ENCODE measurements at places on chromosomes 2 and 18.

GRCh38 chr2:119387381-119388129, 20.8 kb downstream of the DBI start:
- peak; percentile 81 for DNase-seq

- no peak for DNase-seq
These were observed 42.9 kb upstream of the SNED1 start for GRCh38 chr2:240955306-240956170.

GRCh38 chr2:121596221-121597080, 52.8 kb downstream of the CLASP1 start:
- DNase-seq, result no peak

DNA sequence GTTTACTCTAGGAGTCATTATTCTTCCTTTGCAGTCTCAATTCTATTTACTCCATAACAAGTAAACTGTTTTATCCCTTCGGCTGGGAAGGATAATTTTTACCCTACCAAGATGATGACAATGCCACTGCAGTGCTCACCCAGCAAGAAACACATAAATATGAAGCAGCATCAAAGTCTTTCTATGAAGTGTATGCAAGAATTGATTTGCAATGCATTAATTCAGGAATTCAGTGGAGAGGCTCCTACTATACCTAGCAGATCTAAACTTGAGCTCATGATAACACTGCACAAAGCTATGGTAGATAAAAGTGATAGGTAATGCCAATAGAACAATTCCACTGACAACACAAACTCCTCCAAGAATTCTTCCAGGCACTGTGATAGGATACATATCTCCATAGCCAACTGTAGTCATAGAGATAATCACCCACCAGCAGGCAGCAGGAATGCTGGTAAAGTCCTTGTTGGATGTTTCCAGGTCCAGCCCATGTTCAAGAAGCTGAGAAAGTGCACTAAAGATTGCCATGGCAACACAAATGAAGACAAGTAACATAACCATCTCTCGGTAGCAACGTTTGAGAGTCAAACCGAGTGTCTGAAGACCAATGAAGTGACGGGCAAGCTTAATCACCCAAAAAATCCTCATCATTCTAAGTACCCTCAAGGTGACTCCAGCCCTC, 49.9 kb downstream of the KCNG3 start:
- no peak for DNase-seq

GRCh38 chr2:24435391-24436316, 55.4 kb upstream of the NCOA1 start:
- DNase-seq, result peak; percentile 54

DNA sequence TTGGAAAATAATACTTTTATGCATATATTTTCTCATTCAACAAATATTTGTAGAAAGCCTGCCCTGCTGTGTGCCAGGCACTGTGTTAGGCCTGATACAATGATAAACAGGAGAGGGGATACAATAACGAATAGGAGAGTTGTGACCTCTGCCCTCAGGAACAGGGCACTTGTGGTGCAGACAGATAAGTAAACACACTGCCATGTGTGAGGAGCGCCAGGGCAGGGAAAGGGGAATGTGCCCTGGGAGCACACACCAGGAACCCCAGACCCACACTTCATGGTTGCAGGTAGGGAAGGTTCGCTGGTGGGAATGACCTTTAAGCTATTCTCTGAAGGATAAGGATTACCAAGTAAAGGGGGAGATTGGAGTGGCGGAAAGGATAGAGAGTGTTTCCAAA, 42.2 kb upstream of the DSC1 start:
- DNase-seq, result no peak

DNA sequence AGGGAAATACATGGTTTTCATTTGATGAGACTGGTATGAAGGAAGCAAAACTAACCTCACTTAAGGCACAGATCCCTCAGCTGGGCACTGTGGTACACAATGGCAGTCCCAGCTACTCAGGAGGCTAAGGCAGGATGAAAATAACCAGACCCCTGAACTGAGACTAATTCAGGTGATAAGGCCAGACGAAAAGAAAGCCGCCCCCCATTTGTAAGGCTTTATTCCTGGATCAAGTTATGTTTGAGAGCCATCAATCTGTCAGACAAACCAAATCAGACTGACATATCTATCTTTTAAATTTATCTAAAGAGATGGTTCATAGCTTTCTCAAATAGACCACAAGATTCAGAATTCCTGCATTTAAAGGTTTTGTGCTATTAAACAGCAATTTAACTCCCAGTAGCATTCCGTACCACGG, 4.1 kb downstream of the SRSF7 start:
- DNase-seq, result no peak

GRCh38 chr2:74700643-74701372, 46.8 kb downstream of the SEMA4F start:
- no peak for DNase-seq

DNA sequence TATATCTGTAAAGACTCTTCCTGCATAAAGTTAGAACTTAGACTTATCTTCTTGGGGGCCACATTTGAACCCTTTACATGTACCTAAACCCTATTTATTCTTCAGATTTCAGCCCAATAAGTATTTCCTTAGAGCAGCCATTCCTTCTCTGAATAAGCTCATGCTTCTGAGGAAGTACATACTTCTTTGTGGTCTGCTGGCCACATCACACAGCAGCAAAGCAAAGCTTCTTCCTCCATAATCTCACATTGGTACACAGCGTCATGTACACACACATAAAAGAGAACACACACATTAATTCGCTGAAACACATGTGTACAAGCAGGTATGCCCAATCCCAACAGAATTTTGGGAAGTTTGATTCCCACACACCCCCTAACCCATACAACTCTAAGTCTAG, 331.0 kb downstream of the CDH2 start:
- no peak for DNase-seq

DNA sequence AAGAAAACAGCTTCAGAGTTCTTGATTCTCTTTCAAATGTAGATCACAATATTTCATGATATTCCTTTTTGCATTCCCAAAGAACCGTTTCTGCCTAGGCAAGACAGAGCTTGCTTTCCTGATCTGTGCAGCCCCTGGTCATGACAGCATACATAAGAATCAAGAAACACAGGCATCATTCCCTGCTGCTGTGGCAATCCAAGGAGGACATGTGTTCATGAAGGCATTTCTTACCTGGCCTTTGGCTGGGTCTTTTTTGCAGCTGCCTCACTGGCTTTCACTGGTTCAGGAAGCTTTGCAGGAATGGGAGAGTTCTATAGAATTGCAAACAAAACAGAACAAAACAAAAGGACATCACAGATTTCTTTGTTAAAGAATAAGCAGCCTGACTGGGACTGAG, 87.6 kb upstream of the NFU1 start:
- DNase-seq, result no peak

- DNase-seq, result peak; percentile 86
These were observed 39.9 kb upstream of the DARS1 start for GRCh38 chr2:136025057-136025973.

GRCh38 chr2:1769703-1770422, 25.5 kb upstream of the PXDN start:
- DNase-seq, result peak; percentile 62

DNA sequence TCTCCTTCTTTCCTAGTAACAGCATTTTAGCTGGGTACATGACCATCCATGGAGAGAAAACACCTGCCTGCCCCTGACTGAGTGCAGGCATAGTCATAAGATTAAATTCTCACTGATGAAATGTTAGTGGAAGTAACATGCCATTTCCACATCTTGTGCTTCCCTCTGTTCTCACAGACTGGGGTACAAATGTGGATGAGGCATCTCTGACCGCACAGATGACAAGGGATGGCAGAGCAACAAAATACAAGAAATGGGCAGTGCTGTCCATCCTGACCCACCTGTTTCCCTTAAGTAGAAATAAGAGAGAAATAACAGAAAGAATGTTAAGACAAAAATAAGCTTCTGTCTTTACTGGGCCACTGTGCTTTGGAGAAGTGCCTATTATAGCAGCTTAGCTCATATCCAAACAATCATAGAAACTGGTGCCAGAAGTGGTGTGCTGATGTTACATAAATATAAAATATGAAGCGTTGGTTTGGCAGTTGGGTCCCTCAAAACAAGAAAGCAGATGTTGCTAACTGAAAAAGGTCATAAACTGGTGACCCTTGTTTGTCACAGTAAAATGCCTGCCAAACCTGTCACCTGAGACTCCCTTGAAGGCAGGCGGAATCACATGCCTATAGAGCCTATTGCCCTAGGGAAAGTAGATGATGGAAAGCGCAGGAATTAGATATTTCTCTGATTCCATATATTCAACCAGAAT, 72.4 kb upstream of the CCDC150 start:
- DNase-seq, result no peak

DNA sequence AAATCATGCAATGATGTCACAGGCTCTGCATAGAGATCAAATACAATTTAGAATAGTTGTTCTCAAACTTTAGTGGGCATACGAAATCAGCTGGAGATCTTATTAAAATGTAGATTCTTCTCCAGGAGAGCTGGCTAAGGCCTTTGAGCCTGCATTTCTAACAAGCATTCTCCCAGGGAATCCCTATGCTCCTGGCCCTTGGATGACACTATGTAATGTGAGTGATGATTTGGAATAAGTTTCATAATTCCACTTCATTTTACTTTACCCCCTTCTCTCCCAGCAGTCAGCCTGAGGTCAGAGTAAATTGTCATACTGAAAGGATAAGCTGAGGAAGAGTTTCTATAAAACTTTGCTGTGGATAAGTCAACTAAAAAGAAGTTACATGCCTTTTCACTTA, 189.1 kb downstream of the UBE2E3 start:
- DNase-seq, result no peak

- no peak for DNase-seq
These were observed 53.7 kb downstream of the PTRHD1 start for GRCh38 chr2:24739354-24740025.

DNA sequence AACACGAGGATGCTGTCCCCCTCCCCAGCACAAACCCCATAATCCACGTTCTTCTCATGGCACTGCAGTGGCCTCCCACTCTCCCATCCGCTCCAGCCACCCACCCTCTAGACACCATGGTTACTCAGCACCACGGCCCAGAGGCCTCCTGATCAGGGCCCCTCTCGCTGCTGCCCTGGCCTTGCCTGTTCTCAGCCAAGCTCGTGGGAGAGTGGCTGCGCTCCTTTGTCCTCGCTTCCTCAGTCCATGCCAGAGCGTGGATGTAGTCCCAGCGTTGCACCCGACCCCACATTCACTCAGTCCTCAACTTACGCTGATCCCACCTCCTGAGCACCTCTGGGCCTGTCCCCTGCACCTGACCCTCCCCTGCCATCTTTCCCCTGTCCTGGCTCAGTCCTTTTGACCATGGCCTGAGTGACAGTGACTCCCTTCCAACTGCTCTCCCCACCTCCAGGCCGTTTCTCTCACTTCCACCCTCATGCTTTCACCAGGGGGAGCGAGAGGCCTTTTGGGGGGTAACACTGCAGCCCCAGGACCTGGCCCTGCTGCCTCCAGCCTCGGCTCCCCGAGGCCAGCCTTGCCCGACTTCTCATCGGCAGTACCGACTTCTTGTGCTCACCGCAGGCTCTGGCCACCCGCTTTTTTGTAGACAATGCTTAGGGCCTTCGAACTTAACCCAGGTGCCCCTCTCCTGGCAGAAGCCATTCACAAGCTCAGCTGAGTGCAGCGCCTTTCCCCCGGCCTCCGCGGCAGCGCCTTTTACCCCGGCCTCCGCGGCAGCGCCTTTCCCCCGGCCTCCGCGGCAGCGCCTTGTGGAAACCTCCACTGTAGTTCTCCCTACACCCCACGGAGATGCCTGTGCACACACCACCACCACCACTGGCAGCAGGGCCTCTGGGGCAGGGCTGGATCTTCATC, 131.4 kb downstream of the CLIP4 start:
- DNase-seq, result no peak

DNA sequence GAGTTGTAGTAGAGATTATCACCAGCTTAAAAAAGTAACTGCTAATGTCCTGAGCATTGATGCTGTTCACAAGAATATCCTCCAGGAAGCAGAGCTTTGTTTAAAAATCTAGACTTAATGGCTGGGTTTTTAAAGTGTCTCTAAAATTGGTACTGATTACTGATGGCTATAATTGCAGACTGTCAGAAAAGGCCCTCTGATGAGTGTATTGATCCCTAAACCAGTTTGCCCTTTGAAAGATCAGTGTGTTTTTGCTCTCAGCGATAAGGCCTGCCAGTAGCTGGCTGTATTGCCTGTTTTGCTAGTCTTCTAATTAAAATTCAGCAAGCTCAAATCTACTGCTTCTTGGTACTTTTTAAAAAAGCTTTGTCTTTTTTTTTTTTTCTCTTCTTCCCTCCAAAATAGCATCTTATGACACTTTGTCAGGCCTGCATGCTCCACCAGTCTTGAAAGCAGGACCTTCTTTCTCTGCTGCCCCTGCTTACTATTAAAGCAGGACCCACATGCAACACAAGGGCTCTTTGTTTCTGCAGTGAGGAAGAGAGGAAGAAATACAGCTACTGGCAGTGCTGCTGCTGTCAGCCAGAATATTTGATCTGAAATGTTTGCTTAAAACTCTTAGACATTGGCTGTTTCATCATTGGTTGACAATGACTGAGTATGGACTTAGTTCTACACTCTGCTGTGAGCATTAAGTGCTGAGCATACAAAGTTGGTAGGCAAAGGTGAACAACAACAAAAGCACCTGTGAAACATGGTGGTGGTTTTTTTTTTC, 1.8 kb downstream of the SEC11C start:
- no peak for DNase-seq

GRCh38 chr18:74273394-74273793, 18.4 kb downstream of the CYB5A start:
- DNase-seq, result no peak

GRCh38 chr18:30177056-30177455, 865.5 kb downstream of the DSC3 start:
- DNase-seq, result no peak

DNA sequence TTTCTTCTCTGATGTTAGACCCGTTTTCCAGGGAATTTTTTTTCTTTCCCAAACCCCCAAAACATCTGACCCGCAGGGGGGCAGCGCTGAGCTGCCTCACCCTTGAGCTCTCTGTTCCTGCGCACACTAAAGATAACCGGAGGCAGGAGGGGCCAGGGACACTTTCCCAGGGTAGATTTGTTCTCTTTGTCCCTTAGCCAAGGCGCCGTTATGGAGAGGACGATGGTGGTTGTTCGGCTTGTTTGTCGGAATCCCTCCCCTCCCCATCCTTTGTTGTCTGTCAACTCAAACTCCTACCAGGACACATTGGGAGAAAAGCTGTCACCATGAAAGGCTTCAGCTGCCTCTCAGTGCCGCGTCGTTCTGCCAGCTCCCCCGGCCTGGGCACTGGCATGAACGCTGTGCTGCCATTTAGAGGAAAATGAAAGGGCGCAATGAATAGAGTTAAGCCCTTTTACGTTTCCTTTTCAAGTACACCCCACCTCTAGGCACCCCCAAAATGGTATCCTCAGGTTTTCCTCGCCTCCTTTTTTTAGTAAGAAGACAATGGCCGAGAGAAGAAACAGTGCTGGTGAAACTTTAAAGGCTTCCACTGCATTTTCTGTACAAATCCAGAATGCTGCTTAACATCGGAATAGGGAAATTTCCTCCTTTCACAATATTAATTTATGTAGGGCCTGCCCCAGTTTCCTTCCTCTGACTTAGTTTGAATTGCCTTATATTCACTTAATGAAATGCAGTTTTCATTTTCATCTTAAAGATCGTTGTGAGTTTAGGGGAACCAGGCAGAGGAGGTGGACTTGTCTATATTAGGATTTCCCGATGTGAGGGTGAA, 62.1 kb downstream of the RND3 start:
- peak; percentile 62 for DNase-seq

GRCh38 chr2:218857371-218858137, 2.1 kb upstream of the WNT6 start:
- DNase-seq, result no peak

All from left ventricle myocardium superior (tissue), 1 donor.